ENCODE measurements at places on chromosomes 6 and 20.

GRCh38 chr6:141321493-141322347 is 811.0 kb upstream of the GJE1 start:
- no peak for DNase-seq

DNA sequence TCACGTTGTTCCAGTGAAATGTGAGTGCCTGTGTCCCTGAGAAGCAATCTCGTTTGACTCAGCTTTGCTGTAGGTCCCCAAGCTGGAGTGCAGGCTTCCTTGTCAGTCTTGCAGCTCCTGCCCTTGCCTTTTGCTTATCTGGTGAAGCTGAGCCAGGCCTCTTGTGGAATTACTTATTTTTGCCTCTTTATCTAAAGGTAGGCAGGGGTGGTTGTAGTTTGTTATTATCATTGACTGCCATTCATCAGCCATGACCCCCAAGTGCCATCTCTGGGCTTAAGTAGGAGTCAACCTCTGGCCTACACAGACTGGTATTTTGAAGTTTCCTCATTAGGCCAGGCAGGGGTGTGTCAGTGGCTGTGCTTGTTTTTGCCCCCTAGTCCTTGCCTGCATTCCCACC is 2.1 kb downstream of the TMEM14B start:
- DNase-seq = no peak

DNA sequence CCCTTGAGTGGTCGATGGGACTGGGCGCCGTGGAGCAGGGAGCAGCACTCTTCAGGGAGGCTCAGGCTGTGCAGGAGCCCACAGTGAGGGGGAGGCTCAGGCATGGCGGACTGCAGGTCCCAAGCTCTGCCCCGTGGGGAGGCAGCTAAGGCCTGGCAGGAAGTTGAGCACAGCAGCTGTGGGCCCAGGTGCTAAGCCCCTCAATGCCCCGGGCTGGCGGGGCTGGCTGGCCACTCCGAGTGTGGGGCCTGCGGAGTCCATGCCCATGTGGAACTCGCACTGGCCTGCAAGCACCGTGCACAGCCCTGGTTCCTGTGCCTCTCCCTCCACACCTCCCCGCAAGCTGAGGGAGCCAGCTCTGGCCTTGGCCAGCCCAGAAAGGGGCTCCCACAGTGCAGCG is 948.4 kb upstream of the EYS start:
- no peak for DNase-seq

DNA sequence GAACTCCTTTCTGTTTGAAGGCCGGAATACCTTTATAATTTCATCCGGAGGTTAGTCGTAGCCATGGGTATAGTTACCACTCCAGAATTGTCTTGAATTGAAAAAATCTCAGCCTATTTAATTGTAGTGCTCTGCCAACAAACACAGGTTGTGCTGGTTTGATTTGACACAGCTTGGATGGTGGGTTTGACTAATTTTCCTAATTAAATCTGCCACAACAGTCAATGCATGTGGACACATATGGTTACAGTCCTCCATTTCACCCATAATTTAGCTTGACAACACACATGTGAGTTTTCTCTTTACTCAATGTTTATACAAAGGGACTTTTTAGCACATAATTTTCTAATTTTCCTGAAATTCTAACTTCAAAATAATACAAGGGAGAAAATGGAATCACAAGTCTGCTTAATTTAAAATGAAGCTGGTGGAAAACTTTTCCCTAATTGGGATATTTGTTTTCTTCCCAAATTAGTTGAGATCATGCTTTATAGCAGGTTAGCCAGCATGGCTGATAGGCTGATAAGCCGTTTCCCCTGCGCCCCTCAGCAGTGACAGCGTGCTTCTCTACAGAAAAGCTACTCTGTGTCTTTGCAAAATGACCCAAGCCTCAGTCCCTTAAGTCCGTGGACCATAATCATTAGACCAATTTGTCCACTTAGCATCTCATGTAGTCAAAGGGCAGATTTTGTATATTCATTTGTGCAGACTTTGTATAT is 463.5 kb upstream of the FLRT3 start:
- DNase-seq = no peak

- no peak for DNase-seq
Measured at GRCh38 chr20:32404017-32404416, 45.9 kb downstream of the ASXL1 start.

- DNase-seq = peak; percentile 33
Measured at GRCh38 chr20:53707371-53708055, 113.9 kb upstream of the ZNF217 start.

DNA sequence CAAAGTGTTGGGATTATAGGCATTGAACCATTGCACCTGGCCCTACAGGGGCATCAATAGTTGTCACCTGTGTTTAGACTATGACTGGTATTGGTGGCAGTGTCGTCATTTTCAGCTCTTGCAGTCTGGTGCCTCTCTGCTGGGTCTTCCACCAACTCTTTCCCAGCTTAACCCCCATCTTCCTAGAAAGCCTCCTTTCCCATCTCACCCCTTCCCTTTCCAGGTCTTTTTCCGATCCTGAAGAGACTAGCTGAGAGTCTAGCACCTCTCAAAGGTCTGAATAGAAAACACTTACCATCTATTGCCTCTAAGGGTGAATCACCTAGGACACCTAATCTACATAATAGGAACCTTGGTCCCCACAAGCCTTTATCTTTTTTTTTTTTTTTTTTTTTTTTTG is 71.0 kb downstream of the TCP11 start:
- no peak for DNase-seq

DNA sequence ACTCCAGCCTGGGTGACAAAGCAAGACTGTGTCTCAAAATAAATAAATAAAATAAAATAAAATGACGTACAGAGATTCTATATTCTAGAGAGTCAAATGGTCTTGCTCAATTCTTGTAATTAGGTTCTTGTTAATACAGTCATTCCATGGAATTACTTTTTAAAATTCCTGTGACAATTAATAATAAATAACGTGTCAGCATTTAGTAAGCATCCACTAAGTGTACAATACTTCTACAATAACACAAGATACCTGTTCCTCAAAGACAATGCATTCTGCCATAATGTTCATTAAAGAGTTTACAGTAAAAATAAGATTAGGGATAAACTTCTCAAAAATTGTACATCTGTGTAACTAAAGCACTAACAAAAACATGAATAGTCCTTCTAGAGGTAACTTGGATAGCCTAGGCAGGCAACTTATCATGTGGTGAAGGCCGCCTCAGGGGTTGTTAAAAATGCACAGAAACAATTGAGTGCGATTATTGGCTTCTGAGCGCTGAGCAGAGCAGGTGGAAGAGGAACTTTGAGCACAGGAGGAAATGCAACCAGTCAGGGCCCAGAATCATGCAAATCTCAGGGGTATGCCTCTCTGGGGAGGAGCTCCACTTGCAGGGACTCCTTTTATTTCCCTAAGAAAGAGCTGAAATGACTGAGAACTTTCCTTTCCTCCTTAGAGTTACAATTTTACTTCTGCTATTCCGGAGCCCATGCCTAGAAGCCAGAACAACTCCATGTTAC is 37.1 kb downstream of the QRSL1 start:
- no peak for DNase-seq

DNA sequence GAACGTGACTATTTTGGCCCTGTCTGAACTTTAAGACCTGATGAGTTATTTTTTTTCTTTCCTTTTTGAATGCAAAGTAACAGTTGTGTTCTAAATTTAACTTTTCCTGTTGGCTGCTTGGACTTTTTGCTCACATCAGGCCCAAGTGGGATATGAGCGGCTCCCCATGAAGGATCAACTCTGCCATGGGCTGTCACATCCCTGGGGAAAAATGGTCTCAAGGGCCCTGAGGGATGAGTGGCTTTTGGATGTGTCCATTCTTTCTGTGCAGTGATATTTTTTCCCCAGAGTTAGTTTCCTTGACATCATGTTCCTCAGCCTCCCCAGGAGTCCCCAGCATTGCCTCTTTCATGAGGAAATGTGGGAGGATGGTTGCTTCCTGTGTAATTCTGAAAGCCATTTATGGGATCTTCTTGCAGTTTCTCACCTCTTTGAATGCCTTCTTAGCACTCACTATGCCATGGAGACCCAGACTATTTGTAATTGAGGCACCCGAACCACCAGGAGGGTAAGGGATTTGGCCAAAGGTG is 92.5 kb downstream of the SLC24A3 start:
- DNase-seq = no peak

- peak; percentile 34 for DNase-seq
Measured at GRCh38 chr6:143806282-143807102, 36.6 kb upstream of the LTV1 start.

DNA sequence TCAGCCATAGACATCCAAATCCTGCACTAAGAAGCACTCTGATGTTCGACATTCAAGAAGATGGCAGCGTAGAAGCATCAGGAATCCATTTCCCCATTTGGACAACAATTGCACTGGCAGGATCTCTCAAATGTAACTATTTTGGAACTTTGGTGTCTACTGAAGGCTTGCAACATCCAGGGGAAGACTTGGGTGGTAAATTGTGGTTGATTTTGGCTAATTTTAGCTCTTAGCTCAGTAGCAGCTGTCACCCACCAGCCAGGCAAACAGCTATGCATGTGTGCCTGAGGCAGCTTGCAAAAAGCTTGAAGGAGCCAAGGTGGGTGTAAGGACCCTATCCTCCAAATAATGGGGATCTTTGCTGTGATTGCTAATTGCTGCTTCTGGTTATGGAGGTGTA is 35.1 kb upstream of the PPP1R3G start:
- DNase-seq = no peak

DNA sequence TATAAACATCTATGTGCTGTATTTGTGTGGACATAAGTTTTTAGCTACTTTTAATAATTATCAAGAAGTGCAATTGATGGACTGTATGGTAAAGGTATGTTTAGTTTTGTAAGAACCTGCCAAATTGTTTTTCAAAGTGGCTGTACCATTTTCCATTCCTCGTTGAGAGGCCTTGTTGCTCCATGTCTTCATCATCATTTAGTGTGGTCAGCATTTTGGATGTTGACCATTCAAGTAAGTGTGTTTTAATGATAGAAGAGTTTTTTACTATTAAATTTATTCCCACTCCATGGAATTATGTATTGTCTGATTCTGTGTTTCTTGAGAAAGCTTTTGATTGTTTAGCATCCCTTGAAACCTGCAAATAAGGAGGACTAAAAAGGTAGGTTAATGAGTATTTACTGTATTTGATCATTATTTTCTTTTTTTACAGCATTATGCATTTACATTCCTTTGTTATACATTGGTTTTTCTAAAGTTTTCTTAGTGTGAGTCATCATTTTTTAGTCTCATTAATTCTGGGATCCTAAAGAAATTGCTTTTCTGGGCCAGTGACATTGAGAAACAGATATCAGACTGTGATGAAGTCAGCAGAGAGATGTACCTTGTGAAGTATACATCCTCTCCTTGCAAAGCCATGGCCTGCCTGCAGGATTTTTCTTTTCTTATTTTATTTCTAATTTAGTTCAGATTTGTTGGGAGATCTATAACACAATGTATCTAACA is 312.8 kb upstream of the PTCHD4 start:
- DNase-seq = no peak

- no peak for DNase-seq
Measured at GRCh38 chr6:72623808-72624207, 1.9 kb downstream of the KCNQ5 start.

DNA sequence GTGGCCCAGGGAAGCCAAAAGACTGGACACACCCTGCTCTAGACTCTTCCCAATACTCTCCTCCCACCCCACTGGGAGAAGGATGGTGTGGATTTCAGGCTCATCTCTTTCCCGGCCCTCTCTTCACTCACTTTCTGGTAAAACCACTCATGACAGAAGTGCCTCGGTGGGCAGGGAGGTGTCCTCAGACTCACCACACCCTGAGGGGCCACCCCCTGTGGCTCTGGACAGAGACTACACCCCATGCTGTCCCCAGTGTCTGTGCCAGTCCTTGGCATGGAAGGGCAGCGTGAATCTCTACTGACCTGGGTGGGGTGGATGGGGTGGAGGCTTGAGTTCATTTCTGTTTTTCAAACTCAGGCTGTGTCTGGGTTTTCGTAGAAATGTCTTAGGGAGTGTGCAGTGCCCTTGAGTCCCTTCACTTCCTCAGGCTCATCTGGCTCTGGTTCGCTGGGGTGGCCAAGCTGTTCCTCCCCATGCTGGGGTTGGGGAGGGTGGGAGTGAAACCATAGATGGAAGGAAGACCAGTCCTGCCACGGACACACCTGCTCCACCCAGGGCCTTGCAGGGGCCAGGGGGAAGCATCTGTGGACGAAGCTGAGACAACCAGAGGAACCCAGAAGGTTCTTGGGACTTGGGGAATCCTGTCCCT is 59.1 kb downstream of the EZR start:
- DNase-seq = no peak

DNA sequence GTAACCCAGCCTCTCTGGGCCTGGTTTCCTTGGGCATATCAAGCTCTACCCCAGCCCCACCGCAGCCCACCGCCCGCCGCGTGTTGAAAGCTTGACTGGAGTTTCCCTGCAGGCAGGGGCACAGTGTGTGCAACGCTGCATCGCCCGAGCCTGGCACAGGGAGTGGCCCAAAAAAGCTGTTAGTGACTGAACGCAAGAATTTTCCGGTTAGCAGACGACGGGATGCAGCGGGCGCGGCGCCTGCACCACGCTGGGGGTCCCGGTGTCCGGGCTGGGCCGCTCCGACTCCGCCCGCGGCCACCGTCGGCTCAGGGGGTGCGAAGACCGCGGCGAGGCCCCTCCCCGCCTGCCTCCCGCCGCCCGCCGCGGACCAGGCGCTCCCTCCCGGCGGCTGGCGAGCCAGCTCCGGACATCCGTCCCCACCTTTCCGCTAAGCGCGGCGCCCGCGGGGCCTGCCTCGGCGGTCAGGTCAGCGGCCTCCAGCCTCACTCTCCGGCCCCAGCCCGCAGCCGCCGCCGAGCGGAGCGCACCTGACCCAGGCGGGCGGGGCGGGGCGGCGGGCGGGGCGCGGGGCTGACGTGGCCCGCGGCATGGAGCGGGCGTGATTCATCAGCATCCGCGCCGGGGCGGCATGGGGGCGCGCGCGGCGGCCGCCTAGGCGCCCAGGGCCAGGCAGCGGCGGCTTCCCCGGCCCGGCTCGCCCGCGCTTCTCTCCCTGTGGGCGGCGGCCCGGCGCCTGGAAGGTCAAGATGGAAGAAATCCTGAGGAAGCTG is at the start of gene ARFGEF3:
ARFGEF3 (plus strand) TSS at position 602 of the 773 bp plus-strand sequence; CDS start at position 750, 148 bp downstream.
- DNase-seq = peak; percentile 8

GRCh38 chr6:53440336-53440945 is 91.7 kb upstream of the ELOVL5 start:
- DNase-seq = no peak

DNA sequence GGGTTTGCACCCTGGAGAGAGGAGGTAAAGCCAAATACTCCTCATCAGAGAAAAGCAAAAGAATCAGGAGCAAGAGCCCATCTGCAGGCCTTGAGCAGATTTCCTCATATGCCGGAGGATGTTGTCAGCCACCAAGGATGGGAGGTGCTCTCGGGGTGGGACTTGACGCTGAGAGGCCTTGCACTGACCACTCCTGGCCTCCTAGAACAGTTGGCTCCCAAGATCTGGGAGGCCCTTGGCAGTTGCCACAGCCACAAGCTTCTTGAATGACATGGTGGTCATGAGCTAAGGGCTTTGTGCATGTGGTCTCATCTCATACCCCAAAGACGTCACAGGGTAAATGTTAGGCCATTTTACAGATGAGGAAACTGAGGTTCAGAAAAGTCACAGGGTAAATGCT is 75.2 kb upstream of the PMEPA1 start:
- no peak for DNase-seq

GRCh38 chr6:139863964-139864363 is 489.5 kb upstream of the CITED2 start:
- no peak for DNase-seq

GRCh38 chr6:110593637-110594036 is 117.2 kb upstream of the SLC22A16 start:
- no peak for DNase-seq

Data from HS-27A (cell line).